Mesenteric fat pad (tissue), 1 donor: ENCODE measurements at places on chromosomes 5 and 9. TPM values are rescaled to one million over a fixed set of nuclear protein-coding genes. Genes with fewer than 3 reads are reported as not detected.

DNA sequence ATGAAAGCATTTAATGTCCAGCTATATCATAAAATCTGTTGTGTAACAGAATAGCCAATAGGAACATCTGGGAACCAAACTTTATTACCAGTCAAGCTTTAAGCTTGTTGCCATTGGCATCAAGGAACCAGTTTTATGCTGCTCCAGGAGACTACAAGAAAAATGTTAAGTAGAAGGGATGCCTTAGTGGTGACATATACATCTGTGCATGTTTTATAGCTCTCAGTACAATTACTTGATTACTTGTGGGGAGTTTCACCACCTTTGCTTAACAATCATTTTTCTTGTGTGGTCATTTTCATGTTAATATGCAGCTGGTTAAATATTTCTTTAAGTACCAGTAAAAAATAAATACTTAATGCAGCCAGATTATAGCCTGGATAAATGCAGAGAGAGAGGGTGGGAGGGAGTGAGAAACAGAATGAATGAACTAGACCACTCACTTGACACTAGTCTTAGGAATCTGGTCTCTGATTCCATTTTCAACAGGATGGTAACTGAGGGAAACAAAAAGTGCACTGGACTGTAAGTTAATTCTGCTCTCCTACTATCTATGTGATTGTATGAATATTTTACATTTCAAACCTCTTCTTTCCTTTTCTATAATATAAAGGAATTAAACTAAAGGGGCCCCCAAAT, 35.7 kb upstream of the LURAP1L start:
- DNase-seq = no peak

DNA sequence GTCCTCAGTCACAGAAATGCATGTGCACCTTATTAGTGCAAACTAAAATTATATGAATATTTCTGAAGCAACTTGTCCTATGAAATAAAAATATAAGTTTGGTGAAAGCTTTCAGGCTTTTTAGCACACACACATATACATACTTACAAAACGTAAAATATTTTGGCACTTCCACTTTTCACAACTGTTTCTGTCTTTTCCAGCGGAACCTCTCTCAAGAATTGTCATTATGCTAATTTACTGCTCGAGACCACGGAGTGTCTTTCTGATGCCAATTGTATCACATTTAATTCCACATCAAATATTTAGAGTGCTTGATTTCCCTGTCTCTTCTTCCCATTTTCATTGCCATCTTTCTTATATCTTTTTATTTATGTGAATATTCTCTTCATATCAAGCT, 100.4 kb downstream of the MEF2C start:
- no peak for DNase-seq

- no peak for DNase-seq
Measured at GRCh38 chr5:173187054-173187743, 42.9 kb downstream of the BNIP1 start.

DNA sequence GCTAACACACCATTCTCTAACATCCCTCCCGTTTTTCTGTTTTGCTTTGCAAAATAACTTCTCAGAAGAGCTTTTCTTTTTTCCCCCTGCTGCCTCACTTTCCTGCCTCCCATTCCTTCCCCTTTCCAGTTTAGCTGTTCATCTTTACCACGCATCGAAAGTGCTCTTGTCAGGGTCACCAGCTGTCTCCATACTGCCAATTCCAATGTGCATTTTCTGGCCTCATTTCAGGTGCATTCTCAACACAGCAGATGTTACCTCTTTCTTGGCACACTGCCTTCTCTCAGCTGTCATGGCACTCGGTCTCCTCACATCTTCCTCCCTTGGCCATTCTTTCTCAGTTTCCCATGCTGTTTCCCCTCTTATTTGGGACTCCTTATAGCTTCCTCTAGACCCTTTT, 9.5 kb downstream of the ARSK start:
- no peak for DNase-seq

- DNase-seq = no peak
Measured at GRCh38 chr5:19565466-19565865, 422.5 kb downstream of the CDH18 start.

DNA sequence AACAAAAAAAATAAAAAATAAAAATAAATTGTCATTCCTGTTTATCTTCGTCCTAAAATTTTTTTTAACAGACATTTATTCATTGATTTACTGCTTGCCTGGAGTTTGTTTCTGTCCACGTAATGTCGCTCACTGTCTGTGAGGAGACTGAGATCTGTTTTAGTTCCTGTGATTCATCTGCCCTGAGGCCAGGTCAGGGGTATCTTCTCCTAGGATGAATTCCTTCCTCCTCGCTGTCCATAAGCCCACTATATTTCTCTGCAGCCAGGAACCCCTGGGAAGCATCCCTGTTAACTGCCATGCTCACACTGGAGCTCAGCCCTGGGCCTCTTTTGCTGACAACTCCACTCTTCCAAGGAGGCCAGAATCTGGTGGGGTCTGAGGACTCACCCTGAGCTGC, 682.0 kb downstream of the MTRR start:
- no peak for DNase-seq

- no peak for DNase-seq
Measured at GRCh38 chr5:146799671-146800070, 78.9 kb downstream of the PPP2R2B start.

GRCh38 chr5:10331341-10331796, 22.1 kb upstream of the MARCHF6 start:
- DNase-seq = no peak

DNA sequence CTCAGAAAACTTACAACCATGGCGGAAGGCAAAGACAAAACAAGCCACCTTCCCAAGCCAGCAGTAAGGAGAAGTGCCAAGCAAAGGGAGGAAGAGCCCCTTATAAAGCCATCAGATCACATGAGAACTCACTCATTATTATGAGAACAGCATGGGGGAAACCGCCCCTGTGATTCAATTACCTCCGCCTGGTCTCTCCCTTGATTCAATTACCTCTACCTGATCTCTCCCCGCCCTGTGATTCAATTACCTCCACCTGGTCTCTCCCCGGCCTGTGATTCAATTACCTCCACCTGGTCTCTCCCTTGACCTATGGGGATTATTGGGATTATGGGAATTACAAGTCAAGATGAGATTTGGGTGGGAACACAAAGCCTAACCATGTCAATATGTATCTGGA, 467.3 kb upstream of the FTMT start:
- DNase-seq = no peak

DNA sequence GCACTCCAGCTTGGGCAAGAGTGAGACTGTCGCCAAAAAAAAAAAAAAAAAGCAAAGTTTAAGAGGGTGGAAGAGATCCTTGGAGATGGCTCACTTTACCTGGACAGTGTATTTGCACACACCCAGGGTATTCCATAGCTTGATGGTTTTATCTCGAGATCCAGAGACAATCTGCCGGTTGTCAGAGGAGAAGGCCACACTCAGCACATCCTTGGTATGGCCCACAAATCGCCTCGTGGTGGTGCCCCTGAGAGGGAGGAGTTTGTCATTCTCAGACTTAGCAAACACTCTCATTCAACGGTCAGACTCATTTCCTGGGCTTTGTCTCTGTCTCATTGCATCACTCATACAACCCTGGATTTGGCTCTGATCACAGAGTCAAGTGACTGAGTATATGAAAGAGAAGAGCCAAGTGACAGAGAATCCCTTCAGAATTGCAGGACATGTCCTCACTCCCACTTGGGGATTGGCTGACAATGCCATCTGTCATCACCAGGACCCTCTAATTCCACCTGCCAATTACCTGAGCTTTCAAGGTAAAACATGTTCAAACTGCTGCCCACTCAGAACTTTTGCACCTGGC, 2.2 kb downstream of the RACK1 start:
- no peak for DNase-seq

DNA sequence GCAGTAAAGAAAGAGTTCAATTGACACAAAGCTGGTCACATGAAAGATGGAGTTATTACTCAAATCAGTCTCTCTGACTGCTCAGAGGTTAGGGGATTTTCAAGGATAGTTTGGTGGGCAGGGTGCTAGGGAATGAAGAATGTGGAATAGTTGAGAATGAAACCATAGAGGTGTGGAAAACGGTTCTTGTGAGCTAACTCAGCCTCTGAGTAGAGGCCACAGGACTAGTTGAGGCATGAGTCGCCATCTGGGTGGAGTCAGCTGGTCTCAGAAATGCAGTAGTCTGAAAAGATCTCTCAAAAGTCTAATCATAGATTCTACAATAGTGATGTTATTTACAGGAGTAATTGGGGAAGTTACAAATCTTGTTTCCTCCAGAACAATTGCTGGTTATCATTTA, 178.9 kb upstream of the SPEF2 start:
- no peak for DNase-seq

DNA sequence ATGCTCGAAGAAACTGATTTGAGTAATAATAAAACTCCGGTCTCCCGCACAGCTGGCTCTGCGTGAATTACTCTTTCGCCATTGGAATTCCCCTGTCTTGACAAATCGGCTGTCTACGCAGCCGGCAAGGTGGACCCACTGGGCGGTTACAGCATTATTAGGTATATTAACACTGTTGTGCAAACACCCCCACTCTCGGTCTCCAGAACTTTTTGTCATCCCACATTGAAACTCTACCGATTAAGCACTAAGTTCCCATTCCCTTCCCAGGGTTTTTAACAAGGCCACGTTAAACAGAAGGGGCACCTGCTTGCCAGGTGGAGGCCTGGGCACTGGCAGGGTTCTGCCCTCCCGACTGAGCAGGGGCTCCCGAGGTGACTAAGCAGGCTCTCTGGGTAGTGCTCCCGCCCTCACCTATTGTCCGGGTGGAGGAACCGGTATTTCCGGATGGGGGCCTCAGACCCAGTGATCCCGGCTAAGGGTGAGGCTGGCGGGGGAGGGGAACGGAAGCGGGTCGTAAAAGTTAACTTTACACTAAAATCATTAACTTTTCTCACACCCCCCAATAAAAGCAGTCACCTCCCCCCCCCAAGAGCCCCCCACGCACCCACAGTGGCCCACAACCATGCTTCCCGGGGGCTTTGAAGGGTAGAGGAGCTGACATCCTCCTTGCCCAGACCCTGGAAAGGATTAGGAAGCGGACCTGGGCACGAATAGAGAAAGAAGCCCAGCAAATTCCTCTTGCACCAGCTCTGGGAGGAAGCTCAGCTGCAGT, 53.5 kb upstream of the TJP2 start:
- DNase-seq = peak; percentile 89

GRCh38 chr5:38403877-38404635, 145.7 kb downstream of the EGFLAM start:
- DNase-seq = no peak

- DNase-seq = no peak
Measured at GRCh38 chr9:7115606-7116005, 357.8 kb downstream of the KDM4C start.

GRCh38 chr5:15938961-15939360, 240.6 kb downstream of the MARCHF11 start:
- DNase-seq = no peak

DNA sequence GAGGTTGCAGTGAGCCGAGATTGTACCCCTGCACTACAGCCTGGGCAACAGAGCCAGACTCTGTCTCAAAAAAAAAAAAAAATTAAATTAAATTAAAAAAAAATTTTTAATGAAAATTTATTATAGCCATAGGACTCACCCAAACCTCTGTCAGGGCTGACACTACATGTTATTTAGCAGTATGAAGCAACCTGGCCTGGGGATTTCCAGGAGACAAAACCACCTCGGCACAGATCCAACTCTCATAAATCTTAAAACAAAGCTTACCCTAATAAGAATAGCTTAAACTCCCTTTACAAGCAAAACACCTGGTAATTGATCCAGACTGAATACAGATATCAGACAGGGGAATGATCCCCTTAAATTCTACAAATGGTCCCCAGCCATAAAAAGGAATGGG, 38.4 kb downstream of the PPP1R2B start:
- no peak for DNase-seq

- peak; percentile 75 for DNase-seq
Measured at GRCh38 chr5:132060501-132061161, at the start of gene IL3. Gene IL3, plus strand, starts transcription at chr5:132060655. Its CDS starts 52 bp downstream, at chr5:132060707.

- DNase-seq = no peak
Measured at GRCh38 chr9:33294670-33295432, 4.5 kb downstream of the NFX1 start.

DNA sequence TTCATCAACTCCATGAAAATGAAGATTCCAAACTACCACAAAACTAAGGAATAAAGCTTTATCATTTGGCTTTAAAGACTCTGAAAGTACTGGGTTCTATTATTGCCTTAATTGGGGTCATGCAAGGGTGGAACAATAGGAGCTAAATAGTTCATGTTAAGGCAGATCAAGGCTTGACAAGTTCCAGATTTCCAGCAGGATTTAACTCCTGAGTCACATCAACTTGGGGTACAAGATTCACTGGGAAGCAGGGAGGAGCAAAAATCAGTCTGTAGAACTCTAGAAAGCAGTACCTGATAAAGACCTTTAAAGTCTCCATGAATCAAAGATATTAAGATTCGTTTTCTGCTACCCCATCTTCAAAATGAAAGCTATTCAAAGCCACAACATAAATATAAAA, 41.9 kb upstream of the GLRX start:
- DNase-seq = no peak

DNA sequence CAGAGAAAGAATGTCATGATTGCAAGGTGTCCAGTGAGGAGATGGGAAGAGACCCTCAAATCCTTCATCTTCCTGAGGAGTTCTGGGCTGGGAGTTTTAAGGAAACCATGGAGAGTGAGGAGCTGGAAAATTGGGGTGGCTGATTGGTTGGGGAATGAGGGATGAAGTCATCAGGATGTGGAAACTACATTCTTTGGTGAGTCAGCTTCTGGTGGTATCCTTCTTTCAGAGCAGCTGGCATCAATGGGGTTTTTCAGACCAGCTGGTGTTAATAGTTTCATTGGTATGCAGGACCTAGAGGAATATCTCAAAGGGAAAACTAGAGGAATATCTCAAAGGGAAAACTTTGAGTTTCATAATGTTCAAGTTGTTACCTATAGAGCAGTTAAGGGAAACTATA, 45.2 kb downstream of the RNF180 start:
- DNase-seq = no peak

- DNase-seq = no peak
Measured at GRCh38 chr5:142901476-142902185, 131.5 kb downstream of the ARHGAP26 start.

DNA sequence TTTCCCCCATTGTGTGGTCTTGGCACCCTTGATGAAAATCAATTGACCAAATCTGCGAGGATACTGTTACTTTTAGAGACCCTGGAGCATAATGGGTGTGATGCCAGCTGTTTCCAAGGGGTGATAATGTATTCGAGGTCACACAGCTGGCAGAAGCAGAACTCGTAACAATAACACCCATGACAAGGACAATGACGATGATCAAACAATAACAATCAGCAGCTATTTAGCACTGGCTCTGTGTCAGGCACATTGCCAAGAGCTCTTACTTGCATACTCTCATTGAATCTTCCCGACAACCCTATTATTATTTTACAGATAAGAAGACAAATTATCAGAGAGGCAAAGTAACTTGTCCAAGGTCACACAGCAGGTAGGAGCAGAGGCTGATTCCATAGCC, 223.7 kb upstream of the MSX2 start:
- no peak for DNase-seq

- DNase-seq = no peak
Measured at GRCh38 chr5:127112347-127112864, 39.1 kb upstream of the C5orf63 start.

MARCHF11 gene
- not detected for total RNA-seq

LMBRD2 gene
- 8.5 TPM for total RNA-seq

SCGB3A2 gene
- not detected for total RNA-seq

TAF11L10 gene
- not detected for total RNA-seq

HSPA5 gene
- 286 TPM for total RNA-seq

AQP3 gene
- total RNA-seq = 27.7 TPM

TAL2 gene
- not detected for total RNA-seq

CENPH gene
- 2.3 TPM for total RNA-seq

TEK gene
- 16.3 TPM for total RNA-seq

PCDHGB1 gene
- total RNA-seq = 1.3 TPM

OR1Q1 gene
- not detected for total RNA-seq
